Thyroid gland (tissue), 4 donors: ENCODE measurements at places on chromosomes 11 and 22. TPM values are rescaled to one million over a fixed set of nuclear protein-coding genes. Genes with fewer than 3 reads are reported as not detected.

The PLEKHA7 gene
- total RNA-seq: 23.5 TPM

GRCh38 chr11:82494988-82495432 lies 238.7 kb downstream of the FAM181B start:
- DNase-seq: no peak

GRCh38 chr11:122330279-122330965 lies 214.4 kb upstream of the BLID start:
- DNase-seq: no peak

The CYTH4 gene
- 4.4 TPM for total RNA-seq

The SCN2B gene
- total RNA-seq: 0.45 TPM

The MRGPRE gene
- not detected for total RNA-seq
